ENCODE measurements at places on chromosomes 5 and 9.

DNA sequence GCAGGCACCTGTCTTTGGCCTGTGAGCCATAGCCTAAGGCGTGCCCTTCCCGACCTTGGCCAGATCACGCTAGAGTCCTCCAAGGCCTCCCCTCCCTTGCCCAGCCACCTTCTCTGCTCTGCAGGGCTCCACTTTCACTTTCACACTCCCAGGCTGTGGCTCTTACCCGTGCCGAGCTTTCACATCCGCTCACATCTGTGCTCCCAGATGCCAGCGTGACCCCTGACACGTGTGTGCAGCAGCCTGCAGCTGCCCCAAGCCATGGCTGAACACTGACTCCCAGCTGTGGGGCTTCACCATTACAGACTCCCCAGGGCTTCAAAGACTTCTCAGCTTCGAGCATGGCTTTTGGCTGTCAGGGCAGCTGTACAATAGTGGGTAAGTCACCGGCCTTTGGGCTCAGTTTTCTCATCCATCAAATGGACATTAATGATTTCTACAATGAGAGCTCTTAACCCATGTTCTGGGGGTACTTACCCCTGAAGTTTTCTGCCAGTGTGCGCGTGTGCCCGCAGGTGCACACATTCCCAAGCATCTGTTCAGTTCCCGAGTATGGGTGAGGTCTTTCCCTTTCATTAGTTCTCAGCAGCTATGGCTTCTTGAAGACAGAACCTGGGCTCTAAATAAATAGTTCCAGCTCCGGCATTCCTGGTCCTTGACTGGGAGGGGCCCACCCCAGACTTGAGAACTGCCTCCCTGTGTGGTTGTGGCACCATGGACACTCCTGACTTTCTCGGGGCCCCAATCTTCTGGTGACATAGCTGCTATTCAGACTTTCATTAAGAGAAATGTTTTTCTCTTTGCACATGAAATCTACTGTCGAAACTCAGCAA, 118.6 kb downstream of the RGS3 start:
- DNase-seq = peak; percentile 41

GRCh38 chr9:125415583-125416460, 154.2 kb downstream of the GAPVD1 start:
- no peak for DNase-seq

- DNase-seq = no peak
These were observed 10.4 kb downstream of the EPB41L4B start for GRCh38 chr9:109310486-109310901.

- no peak for DNase-seq
These were observed 21.9 kb downstream of the TTC1 start for GRCh38 chr5:160030631-160031377.

GRCh38 chr5:139282197-139282557, 11.4 kb upstream of the MATR3 start:
- no peak for DNase-seq

- no peak for DNase-seq
These were observed 225.2 kb upstream of the TRPC7 start for GRCh38 chr5:136590581-136590980.

DNA sequence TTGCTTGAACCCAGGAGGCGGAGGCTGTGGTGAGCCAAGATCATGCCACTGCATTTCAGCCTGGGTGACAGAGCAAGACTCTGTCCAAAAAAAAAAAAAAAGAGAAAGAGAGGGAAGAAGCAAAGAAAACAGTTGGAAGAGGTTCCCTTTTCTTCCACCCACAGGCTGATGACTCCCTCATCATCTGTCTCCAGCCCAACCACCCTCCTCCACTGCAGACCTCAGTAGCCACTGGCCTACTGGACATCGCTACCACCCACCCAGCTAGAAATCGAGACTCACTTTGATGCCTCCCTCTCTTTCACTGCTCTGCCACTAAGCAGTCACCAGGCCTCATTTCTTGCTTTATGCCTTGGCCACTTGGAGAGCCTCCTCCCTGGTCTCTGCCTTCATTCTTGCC, 71.2 kb downstream of the NIPSNAP3B start:
- DNase-seq = no peak

- DNase-seq = no peak
These were observed 80.3 kb downstream of the IQGAP2 start for GRCh38 chr5:76483433-76483832.

GRCh38 chr5:148469501-148469935, 85.8 kb downstream of the FBXO38 start:
- DNase-seq = no peak

DNA sequence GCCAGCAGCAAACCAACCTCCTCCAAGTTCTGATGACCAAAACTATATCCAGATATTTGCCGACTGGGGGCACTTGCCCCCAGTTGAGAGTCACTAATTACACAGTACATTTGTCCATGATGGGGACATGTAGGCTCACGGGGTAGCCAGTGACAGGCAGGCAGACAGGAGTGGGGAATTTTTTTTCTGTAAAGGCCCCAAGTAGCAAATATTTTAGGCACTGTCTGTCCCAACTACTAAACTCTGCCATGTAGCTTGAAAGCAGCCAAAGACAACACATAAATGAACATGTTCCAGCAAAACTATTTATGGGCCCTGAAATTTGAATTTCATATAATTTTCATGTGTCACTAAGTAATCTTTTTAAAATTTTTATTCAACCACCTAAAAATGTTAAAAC, 80.7 kb downstream of the GRIA1 start:
- no peak for DNase-seq

- DNase-seq = no peak
These were observed 368.6 kb upstream of the IRX2 start for GRCh38 chr5:3120028-3120427.

DNA sequence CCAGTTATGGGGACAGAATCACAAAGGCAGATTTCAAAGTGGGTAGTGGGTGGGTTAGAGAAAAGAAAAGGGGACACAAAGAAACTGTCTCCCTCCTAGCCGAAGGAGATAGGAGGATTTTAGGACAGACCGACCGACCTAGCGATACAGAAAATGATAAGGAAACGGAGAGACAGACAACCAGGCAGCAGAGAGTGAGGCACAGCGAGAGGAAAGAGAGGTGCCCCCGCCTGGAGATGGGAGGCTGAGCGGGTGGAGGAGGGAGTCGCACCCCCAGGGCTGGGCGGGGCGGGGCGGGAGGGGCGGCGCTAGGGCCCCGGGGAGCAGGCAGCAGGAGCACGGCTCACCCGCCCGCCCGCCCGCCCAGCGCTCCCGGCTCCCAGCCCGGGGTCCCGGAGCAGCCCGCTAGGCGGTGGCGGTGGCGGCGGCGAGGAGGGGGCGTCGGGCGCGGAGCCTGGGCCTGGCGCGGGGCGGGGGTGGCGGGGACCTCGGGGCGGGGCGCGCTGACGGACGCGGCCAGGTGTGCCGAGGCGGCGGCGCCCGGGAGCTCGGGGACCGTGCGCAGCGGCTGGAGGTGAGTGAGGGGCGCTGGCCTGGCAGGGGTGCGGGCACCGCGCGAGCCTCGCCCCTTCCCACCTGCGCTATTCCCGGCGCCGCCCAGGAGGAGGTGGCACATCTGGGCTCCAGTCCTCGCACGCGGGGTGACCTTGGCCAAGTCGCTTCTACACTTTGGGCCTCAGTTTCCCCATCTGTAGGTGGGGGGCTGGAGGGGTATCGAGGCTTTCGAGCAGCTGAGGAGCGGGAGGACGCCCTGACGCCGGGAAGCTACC, 15.9 kb upstream of the SYNPO start:
- DNase-seq = no peak

DNA sequence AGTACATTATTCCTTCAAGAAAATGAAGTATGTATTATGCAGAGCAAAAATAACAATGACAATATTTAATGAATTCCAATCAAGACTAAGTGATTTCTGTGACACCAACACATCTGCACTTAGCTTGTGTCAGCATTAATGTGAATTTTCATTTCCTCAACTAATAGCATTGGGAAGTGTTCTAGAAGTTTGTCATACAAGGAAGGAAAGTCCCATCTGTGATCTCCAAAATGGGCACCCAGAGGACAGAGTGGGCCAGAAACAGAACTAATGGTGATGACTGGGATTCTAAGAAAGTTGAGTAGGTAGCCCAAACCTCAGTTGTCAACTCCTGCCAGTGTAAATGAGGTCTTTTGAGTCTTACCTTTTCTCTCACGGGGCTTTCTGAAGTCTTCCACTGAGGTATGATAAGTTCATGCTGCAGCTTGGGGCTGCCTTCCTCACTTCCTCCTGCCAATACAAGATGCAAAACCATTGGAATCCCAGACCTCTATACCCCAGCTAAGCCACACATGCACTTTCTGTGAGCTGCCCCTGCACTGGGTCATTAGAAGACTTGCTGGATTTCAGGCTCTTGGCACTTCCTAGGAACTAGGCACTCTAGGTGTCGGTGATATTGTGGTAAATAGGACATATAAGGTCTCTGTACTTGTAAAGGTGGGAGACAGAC, 4.9 kb downstream of the ADAM19 start:
- no peak for DNase-seq

GRCh38 chr5:131355971-131356528, 92.2 kb downstream of the CDC42SE2 start:
- DNase-seq = no peak

- no peak for DNase-seq
These were observed 4.4 kb upstream of the ST6GALNAC6 start for GRCh38 chr9:127903557-127904475.

DNA sequence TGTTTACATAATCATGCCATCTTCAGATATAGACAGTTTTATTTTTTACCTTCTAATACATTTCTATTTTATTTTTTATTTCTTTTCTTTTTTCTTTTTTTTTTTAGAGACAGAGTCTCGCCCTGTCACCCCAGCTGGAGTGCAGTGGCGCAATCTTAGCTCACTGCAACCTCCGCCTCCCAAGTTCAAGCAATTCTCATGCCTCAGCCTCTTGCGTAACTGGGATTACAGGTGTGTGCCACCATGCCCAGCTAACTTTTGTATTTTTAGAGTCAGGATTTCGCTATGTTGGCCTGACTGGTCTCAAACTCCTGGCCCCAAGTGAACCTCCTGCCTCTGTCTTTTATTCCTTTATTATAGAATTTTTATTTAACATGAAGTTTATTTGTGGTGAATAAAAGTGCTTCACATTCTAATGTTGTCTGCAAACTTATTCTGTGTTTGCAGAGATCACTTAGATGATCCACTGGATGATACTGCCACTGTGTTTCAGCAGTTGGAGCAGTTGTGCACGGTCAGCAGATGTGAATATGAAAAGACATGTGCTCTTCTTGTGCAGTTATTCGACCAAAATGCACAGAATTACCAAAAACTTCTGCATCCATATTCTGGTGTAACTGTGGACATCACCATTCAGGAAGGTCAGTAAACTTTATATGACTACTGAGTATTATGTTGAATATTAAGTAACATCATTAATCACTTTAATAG, 62.2 kb downstream of the RANBP17 start:
- DNase-seq = no peak

- DNase-seq = no peak
These were observed 6.1 kb downstream of the SAPCD2 start for GRCh38 chr9:137064027-137064879.

DNA sequence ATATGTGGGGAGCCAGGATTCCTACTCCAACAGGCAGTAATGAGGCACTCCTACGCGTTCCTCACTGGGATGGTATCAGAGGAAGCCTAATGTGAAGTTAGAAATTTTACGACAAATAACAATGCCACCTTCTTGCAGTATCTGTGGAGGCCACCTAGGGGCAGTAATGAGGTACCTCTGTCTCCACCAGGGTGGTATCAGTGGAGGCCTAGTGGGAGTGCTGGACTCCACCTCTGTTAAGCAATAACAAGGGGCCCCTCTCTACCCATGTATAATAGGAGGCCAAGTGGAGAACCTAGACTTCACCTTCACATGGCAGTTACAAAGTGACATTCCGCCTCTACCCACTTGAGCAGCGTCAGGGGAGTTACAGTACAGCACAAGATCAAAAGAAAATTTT, 147.9 kb downstream of the PLPPR1 start:
- DNase-seq = no peak

DNA sequence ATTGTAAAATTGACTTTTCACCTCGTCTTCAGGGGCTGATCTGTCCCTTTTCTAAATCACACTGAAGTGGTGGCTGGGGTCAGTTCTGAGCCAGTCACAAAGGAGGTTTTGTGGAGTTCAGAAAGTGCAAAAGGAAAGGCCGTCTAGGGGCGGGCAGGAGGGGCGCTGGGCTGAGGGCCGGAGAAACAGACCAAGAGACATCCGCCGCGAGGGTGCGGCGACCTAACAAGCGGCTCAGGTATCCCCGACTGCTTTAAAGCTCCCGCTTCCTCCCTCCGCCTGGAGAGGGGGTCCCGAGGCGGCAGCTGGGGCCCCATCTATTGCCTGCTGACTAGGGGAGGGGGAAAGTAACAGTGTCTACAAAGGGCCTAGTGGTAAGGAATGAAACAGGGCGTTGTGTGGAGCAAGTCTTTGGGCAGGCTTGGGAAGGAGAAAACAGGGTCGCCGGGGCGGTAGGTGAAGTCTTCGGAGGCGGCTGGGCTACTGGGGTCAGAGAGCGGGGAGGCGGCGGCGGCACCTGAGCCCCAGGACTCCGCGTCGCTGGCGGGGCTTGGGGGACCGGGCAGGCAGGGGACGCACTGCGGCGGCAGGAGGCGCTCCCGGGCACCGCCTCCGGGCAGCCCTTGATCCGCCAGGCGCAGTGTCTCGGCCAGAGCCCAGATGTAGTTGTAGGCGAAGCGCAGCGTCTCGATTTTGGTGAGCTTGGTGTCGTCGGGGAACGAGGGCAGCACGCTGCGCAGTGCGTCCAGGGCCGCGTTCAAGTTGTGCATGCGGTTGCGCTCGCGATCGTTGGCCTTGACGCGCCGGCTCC, 950 bp downstream of the NEUROG1 start:
- DNase-seq = no peak

GRCh38 chr9:114263853-114264510, 58.9 kb upstream of the ORM1 start:
- no peak for DNase-seq

DNA sequence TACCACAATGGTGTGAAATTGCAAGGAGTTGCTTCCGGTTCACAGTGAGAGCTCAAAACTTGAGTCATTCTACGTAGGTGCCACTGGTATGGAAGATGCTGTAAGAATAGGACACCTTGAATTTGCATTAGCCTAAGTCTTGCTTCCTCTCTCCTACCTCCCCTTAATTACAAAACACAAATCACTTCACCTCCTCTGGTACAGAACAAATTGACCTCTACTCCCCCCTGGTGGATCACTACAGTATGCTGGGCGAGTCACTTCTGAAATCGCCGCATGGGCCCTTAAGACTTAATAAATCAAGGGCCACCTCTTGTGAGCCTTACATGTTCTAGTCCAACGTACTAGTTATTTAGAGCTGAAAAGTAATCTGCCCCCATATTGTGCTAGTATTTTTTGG, 145.3 kb upstream of the SMARCA2 start:
- no peak for DNase-seq

DNA sequence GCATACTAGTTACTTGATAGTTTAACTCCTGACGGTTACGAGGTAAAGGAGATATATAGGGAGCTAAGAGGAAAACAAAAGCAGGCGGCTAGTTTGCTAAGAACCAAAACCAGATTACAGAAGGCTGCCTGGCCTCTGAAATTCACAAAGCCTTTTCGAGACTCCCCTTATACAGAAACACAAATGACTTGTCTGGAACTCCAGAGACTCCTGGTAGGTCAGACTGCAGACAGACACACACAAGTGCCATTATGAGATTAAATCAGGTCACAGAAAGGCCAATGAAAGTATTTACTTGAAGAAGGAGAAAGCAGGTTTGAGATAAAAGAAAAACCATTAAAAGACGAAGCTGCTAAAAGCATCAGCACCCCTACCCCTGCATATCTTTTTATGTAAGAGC, 142.5 kb upstream of the LRRTM2 start:
- no peak for DNase-seq

Data from activated naive CD8-positive, alpha-beta T cell treated with anti-CD3 and anti-CD28 coated beads, Interleukin-2, amount 50 U/mL, for 16 hours (primary cell).